ENCODE measurements at places on chromosomes 4 and X.

DNA sequence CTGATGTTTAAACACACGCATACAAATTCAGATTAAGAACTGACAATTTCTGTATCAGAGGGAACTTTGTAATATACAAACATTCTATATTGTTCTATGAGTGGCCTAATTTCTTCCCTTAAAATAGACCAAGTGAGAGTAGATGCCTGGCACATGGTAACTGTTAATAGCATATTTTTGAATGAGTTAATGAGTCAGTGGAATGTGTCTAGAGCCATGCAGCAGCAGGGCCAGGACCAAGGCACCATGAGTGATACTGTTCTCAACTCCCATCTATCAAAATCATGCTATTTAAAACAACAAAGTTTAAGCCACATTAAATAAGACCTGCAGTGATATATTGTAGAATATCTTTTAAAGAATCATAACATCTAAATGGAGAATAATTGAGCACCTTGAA is 98.3 kb downstream of the ARHGAP24 start:
- no peak for DNase-seq

GRCh38 chrX:69131886-69132285 is 33.4 kb downstream of the PJA1 start:
- DNase-seq, result no peak

DNA sequence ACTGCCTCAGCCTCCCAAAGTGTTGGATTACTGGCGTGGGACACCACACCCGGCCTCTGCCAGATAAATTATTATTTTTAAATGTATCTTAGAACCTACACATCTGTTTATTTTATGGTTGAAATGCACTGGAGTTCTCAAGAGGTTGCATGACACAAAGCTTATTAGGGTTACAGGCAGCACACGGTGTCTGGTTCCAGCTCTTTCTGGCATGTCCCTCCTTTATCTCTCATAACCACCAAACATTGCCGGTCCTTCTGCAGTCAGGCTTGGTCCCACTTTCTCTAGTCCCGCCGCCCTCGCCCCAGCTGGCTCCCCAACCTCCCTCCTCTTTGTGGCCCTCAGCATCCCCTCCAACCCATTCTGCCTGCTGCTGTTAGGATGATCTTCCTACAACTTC is 39.7 kb upstream of the SPRY1 start:
- DNase-seq, result no peak

DNA sequence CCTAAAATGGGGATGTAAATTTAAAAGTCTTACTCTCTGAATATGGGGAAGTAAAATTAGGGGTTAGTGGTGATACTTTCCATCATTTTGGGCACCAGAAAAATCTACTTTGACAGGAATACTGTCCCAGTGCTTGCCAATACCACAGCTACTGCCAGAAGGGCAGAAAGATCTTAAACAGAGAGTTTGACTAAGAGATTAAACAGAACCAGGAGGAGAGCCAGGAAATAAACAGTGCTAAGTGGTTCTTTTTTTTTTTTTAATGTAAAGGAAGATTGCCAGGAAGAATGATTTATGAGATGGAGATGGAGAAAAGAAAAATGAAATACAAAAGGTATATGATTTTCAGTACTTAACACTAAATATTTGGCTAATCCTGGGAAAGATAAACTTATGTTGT is 126.8 kb downstream of the RTL3 start:
- DNase-seq, result no peak

DNA sequence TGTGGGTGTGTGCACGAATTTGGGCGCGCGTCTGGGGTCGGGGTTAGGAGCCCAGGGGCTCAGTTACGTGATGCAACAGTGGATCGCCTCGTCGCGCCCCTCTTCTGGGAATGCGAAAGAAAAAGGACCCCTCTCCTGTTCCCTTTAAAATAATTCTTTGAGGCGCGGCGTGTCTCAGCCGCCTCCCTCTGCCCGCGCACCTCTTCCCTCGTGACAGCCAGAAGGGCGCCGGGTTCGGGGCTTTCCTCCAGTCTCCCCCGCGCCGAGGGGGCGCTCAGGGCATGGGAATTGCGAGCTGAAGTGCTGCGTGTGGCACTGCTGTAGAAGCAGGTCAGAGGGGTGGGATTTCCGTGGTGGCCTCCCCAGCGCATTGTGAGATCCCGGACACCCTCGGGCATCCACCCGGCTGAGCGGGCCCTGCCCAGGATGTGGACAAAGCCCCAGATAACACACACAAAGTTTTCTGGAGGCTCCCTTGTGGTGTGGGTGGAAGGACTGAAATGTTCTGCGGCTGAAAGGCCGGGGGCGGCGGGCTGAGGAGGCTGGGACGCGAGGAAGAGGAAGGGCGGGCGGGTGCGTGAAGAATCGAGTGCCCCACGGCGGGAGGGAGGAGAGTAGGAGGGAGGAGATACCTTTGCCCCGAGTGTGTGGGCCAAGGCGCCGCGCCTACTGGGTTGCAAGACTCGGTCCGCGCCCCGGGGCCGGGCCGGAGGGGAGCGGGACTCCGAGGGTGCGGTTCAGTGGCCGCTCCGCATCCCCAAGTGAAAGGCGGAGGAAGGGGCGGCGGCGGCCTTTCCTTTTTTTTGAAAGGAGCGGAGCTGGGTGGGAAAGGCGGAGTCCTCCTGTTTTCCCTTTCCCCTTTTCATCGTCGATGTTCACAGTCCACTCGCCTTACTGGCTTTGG is 752 bp downstream of the SEPTIN11 start:
- peak; percentile 51 for DNase-seq

- DNase-seq, result no peak
Observed at GRCh38 chrX:1147611-1148515, 64.6 kb downstream of the CRLF2 start.

DNA sequence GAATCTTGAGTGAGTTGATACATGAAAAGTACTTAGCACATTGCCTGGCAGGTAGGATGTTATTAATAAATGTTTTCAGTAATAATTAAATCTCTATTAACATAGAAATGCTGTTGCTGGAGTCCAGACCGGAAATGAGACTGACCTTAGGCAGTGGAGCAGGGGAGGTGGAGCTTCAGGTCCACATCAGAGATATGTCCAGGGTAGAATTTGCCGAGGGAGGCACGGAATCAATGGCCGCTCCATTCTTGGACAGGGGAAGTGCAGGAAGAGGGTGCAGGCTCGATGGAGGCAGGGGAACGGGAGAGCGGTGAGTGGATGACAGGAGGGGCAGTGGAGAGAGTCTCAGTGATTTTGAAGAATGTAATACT is 107.3 kb downstream of the GATB start:
- DNase-seq, result no peak

DNA sequence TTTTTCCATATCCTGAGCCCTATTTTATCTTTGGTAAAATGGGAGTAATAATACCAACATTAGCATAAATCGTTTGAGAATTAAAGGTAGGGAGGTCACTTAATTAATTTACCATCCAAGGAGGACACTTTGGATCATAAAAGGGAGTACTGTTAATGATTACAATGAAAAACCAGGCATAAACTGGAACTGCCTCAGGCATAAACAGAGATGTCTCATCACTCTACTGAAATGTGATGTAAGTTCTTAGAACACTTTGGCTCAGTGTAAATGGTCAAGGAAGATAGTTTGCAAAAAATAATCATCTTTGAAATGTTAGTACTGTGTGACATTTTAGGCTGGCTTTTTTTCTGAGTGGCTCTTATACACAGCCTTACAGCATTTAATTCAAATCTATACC is 268.7 kb downstream of the SLC39A8 start:
- DNase-seq, result no peak

- DNase-seq, result no peak
Observed at GRCh38 chrX:130887376-130887775, 15.6 kb downstream of the ENOX2 start.

- no peak for DNase-seq
Observed at GRCh38 chrX:6363188-6363587, 134.5 kb upstream of the NLGN4X start.

DNA sequence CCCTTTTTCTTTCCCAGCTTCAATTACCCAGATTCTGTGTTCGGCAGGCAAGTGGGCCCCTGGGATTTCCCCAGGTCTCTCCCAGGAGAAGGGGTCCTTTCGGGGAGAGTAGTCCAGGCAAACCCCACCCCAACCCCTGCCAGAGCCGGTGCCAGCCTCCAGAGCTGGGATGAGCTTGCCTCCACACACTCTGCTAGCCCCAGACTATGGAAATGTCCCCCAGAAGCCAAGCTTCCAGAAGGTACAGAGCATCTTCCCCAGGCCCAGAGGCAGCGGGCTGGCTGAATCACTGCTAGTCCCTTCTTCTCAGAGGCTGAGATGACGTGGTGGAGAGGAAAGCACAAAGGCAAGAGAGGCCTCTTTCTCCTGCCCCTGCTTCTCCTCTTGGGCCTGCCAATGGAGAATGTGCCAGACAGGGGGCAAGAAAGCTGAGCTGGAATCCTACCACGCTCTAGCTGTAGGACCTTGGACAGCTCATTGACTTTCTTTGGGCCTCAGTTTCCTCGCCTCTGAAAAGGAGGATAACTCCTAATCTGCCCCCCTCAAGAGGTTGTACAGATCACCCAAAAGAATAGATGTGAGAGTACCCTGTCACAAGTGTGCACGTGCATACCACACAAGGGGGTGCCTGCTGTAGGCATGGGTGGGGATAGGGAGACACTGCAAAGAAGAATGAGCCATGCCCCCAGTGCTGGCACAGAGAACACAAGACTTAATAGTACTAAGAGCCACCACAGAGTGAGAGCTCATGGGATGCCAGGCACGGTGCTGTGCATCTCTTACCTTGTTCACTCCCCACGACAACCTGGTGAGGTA is 2.1 kb downstream of the SASH3 start:
- DNase-seq, result no peak

GRCh38 chr4:108334031-108334430 is 165.3 kb upstream of the LEF1 start:
- DNase-seq, result no peak

DNA sequence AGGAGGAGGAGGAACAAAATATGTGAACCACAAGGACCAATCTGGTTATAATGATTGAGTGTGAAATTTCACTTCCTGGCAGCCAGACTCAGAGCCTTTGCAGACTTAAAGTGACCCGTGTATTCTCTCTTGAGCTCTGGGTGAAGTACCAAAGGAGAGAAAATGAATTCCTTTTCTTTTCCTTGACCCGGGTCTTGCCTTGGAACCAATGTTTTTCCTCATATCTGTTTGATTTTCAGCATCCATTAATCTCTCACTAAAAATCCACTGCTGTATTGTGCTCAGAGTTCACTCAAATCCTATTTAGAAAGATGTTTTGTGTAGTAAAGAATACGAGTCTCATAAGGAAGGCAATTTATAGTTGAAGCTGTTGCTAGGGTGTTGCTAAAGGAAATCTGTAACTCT is 78.3 kb upstream of the C1QTNF7 start:
- no peak for DNase-seq

DNA sequence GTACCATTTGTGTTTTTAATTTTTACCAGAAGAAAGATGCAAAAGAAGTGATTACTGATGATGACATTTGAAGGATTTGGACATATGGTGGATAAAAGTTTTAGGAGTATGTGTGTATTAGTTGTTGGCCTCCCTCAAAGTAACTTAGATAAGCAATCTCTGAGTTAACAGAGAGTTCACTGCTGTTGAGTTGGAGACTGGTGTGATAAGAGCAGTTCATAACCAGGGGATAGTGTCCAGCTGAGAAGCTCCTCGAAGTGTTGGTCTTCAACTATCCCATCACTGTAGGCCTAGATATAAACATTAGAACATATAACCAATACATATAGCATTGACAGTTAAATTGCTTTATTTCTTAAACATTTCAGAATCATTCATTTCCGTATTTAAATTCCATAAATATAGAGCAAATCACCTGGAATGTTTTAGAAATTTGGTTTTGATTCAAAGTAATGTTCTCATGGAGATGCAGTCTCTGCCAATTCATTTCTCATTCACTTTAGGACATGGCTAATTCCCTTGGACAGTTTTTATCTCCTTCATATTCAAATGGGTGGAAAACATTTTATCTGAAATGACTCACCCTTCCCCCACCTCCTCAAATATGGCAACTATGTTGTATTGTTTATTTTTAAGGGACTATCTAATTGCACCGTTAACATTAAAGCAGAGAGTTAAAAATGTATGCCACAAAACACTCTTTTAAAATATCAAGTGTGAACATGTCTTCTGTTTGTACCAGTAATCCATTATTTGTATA is 136.8 kb upstream of the SLC4A4 start:
- no peak for DNase-seq

DNA sequence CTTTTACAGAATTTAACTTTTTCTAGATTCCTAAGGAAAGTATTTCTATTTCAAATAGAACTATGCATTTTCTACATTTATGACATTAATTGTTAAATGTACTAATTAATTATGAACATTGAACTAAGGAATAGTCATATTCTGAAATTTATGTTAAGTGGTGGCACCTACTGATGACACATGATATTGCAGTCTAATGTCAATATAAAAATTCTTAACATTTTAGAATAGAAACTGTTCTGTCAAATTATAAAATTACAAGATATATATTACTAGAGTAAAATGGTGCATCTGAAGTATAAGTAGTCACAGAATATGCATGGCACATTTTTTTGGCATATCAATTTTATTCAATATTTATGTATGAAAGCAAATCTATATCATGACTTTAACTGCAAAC is 40.2 kb upstream of the NDNF start:
- DNase-seq, result no peak

- no peak for DNase-seq
Observed at GRCh38 chr4:39169426-39169825, 12.9 kb upstream of the WDR19 start.

GRCh38 chr4:83962492-83962891 is 426.6 kb downstream of the GPAT3 start:
- no peak for DNase-seq

GRCh38 chrX:40368611-40369061 is 212.1 kb upstream of the ATP6AP2 start:
- no peak for DNase-seq

DNA sequence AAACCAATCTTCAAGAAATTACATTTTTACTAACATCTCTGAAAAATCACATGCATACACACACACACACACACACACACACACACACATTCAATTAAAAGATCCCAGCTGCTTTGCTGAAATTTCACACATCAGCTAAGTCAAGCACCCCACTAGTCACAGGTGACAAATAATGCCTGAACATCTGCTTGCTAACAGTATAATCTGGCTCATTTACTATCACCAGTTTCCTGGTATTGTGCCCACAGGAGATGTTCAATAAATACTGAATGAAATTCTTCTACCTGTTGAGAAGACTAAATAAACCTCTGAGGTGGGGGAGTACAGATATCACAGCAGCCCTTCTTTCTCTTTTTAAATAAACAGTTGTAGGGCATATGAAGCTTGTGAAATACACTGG is 994.0 kb downstream of the ARAP2 start:
- DNase-seq, result no peak

DNA sequence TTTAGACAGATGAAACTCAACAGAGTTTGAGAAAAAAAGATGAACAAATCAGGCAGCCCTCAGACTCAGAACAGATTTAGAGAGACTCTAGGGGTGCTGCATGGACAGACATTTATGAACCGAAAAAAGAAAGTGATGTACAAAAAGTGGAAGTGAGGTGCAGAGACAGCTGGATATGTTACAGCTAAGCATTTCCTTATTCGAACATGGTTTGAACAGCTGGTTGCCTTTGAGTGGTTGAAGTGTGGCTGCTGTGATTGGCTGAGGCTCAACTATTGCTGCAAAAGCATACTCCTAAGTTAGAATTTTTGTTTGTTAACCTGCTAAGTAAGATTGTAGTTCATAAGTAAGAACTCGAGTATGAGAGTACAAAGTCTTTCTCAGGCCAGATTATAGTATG is 331.5 kb upstream of the PABPC4L start:
- no peak for DNase-seq
